Fibroblast of skin of left biceps (primary cell): ENCODE measurements at places on chromosomes 11 and 22.

GRCh38 chr11:127050186-127050585 lies 49.6 kb upstream of the KIRREL3 start:
- DNase-seq: no peak

DNA sequence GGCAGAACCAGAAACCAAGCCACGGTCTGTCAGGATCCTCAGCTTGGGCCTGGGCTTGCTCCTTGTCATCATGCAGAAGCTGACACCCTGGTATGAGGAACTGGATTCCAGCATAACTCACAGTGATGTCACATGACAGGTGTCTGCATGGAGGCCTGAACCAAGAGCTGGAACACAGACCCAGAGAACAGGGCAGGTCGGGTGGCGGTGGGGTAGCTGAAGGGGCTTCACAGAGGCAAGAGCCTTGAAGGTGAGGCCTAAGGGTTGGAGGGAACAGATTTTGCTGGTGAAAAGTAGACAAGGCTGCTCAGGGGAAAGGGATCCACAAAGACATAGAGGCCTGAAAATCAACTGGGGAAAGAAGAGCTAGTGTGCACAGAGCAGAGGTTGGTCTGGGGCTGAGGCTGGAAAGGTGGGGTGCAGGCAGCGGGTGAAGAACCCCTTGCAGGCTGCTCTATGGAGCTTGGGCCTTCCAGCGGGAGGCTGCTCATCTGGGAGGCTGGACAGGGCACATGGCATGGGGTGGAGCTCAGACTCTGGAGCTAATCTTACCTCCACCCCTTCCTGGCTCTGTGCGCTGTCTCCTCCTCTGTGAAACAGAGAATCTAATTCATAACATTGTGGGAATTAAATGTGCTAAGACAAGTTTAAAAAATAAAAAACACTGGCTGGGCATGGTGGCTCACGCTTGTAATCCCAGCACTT lies 18.4 kb upstream of the RPS3 start:
- DNase-seq: no peak

DNA sequence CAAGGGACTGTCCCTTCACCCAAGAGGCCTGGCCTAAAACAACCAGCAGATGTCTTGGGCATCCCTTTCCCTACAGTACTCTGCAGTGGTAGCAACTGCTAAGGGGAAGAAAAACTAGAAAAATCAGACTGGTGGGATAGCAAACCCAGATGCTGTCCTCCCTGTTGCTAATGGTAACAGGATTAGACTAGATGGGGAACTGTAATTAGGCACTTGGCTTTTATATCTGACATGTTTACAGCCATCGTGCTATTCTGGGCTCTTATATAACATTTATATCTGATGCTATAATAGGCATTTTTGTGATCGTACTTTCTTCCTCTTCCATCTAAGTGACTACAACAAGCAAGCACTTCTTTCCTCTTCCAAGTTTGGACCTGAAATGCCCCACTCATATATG lies 316.7 kb downstream of the DLG2 start:
- no peak for DNase-seq

- DNase-seq: no peak
These were observed 30.1 kb downstream of the BRSK2 start for GRCh38 chr11:1419811-1420210.

GRCh38 chr11:111540114-111540936 lies at the start of gene LAYN:
Gene LAYN, plus strand, starts transcription at chr11:111540720. Its CDS starts 124 bp downstream, at chr11:111540844.
- no peak for DNase-seq

DNA sequence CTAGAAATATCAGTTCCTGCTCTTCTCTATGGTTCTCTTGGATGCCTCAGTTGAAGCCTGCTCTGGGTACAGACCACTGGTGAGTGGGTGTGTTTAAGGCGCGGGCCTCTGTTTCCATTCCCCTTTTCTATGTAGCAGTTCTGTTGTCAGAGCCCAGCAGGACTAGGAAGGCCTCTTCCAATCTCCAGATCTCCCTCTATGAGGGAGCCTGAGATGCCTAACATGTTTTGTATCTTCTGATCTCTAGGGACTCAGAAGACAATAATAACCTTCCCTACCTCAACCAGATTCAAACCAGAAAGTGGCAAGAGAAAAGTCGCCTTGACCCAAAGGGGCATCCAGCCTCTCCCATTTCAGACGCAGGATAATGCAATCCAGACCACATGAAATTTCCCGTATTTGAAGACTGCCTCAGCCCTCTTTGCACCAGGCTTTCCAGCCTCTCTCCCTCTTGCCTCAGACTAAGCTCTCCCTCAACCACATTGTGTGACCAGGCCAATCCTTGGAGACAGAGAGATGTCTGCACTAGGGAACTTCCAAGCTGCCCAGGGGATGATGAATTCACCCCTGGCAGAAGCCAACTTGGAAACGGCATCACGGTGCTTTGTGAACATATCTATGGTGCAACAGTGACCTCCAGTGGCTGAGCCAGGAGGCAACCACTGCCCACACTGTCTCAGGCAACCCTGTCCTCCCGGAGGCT lies 150.1 kb upstream of the UBASH3B start:
- peak; percentile 90 for DNase-seq

GRCh38 chr11:56720513-56720912 lies 21.6 kb downstream of the OR9G1 start:
- DNase-seq: no peak

- DNase-seq: no peak
These were observed 1.9 kb downstream of the BANF1 start for GRCh38 chr11:66004186-66004585.

DNA sequence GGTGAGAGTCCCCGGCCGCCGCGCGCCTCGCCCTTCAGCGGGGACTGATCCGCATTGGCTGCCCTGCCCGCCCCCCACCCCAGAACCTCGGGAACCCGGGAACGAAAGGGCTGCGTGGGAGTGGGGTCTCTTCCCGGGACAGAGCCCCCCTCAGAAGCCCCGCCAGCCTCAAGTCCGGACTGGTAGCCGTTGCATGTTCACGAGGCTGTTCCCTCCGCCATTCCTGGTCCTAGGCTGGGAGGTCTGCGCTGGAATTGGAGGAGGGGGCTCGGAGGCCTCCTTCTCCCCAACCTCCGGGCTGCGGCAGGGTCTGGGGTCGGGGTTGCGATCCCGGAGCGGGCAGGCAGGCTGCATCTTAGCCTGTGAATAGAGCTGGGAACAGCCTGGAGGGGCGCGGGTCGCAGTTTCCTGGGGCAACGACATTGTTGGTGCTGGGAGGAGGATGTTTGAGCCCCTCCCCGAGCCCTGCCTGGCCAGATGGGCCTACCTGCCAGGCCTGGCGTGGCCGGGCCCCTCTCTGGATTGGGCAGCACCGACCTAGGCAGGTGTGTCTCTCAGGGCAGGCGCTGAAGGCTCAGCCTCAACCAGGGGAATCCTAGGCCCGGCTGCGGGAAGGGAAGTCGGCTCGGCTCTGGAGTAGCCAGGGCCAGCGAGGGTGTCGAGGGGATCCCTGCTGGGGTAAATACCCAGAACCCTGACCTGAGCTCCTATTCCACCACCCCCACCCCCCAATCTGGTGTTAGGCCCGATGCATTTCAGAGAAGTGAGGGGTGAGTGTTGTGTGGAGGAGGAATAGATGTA lies 670 bp downstream of the MAPK8IP1 start:
- DNase-seq: no peak

- no peak for DNase-seq
These were observed 80.7 kb downstream of the FLI1 start for GRCh38 chr11:128774593-128774992.

DNA sequence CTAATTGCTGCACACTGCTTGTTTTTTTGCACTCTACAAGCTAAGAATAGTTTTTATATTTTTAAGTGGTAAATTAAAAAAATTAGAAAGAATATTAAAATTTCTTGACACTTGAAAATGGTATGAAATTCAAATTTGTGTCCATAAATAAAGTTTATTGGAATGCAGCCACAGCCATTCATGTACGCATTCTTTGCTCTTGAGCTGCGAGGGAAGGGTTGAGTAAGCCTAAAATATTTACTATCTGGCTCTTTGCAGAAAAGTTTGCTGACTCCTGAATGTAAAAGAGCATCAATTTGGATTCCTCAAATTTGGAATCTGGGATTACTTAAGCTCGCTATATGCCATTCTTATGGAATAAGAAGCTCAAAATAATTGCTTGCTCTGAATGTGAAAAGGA lies 3.4 kb upstream of the ADAMTS8 start:
- DNase-seq: no peak

- no peak for DNase-seq
These were observed 8.9 kb upstream of the OR2D3 start for GRCh38 chr11:6911948-6912347.

DNA sequence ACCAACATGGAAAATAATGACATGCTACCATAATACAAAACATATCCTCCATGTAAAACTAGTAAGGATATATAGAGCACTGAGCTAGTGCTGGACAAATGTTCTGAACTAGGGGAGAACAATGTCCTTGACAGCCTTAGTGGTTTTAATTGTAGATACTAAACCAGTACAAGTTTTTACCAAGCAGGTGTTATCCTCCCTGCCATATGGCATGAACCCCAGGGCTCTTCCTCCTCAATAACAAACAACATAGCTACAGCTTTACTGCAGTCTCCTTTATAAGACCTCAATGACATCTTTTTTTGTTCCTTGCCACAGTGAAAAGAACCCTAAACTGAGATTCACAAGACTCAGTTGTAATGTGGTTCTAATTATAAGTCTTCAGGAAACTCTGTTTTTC lies 70.2 kb upstream of the GDPD4 start:
- no peak for DNase-seq

DNA sequence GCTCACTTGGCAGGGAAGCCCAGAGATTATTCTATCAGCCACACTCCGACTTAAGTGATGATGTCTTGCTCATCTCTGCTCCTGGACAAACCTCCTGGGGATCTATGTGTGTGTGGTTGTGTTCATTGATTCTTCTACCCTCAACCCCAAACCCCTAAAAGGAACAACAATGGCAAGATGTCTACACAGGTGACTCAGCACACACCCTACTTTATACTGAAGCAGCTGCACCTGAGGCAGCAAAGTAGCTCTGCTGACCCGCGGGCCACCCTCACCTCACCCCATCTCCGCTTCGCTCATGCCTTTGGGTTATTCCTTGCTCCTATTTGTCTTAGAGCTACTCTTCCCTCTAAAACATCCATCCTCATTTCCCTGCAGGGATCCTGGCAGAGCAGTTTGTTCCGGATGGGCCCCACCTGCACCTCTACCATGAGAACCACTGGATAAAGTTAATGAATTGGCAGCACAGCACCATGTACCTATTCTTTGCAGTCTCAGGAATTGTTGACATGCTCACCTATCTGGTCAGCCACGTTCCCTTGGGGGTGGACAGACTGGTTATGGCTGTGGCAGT lies 38.7 kb downstream of the TMEM45B start:
- no peak for DNase-seq

DNA sequence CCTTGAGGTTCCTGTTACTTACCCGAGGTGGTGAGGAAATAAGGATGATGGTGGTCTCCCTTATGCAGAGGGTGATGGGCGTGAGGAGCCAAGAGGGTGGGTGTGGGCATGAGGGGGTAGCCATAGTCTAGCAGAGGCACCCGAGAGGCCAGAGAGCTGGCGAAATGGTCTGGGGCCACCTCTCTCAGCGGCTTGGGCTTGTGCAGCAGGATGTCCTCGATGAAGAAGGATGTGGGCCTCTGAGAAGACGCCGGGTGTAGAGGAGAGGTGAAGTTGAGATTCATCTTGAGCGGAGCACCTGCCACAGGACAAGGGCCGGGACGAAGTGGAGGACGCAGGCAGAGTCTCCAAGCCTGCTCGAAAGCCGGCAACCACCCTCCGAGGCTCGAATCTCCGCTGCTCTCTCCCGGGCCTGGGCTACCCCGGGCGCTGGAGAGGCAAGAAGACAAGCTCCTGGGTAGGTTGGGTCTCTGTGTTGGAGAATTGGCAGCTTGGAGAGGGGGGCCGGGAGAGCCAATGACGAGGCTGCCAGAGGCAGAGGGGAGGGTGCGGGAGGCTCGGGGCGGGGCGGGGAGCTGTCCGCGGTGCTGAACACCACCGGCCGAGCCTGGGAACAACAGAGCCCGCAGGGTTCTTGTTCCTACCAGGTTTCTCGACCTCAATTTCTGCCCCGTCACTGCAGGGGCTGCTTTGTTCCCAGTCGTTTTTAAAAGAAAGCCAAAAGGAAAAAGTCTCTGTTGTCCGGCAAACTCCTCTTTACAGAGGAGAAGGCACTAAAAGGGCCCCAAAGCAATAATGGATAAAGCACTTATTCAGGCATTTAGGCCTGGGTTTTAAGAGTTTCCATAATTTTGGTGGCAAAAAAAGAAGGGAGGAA lies at the start of gene BSX:
Gene BSX (minus strand): TSS at position 447 of the 877 bp plus-strand sequence. CDS start 163 bp downstream, at position 284.
- DNase-seq: peak; percentile 4

DNA sequence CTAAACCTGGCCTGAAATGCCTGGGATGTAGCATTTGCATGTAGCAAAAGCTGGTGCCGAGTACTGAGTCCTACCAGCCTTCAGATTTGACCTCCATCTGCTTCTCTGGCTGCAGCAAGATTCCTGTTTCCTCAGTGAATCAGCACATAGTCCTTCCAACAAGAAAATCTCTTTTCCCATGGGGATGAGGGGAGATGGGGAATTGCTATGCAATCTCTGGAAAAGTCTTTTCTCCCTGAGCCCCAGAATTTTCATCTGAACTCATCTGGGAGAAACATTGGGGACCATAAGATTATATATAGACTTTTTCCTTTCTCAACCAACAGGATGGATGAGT lies 32.0 kb upstream of the YWHAH start:
- DNase-seq: peak; percentile 26

GRCh38 chr11:122656631-122657101 lies 1.1 kb downstream of the UBASH3B start:
- no peak for DNase-seq
